ENCODE measurements at places on chromosomes 16 and 17. TPM values are rescaled to one million over a fixed set of nuclear protein-coding genes. Genes with fewer than 3 reads are reported as not detected.

Gene MYO15B
- total RNA-seq: 15.9 TPM

Gene CES1
- total RNA-seq: not detected

Gene PPY
- not detected for total RNA-seq

Gene FAM171A2
- total RNA-seq: 14.8 TPM

DNA sequence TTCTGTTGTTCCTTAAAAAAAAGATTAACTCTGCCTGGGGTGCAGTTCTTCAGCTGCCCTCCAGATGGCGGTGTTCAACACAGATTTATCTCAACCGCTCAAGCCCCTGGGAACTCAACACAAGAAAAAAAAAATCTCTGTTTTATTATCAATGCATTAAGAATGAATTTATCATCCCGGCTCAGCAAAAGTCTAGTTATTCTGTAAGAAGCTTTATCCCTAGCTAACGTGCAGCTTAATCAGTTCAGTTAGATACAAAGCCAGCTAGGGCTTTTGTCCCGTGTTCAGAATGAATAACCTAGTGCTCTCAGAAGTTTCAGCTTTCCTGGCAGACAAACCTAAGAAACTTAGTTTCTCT lies 475.9 kb upstream of the CCL2 start:
- no peak overlapping the region for H3K4me3 ChIP-seq
- no peak for DNase-seq
- no peaks in the 10 kb centered on the region for H3K36me3 ChIP-seq
- H3K27ac ChIP-seq: no peak overlapping the region
- no peaks in the 10 kb centered on the region for H3K4me1 ChIP-seq

- peaks cover 4% of the 10 kb centered on the region for H3K4me1 ChIP-seq
- H3K36me3 ChIP-seq: no peaks in the 10 kb centered on the region
- H3K27me3 ChIP-seq: no peaks in the 10 kb centered on the region
- H3K4me3 ChIP-seq: no peak overlapping the region
These were observed 663 bp downstream of the CYB5D1 start for GRCh38 chr17:7858522-7858810.

- peaks cover 14% of the 10 kb centered on the region for H3K4me1 ChIP-seq
- no peak overlapping the region for H3K4me3 ChIP-seq
- DNase-seq: peak; percentile 92
- H3K27ac ChIP-seq: peak overlapping the region; percentile 63
These were observed 34.7 kb downstream of the ADCY7 start for GRCh38 chr16:50300942-50301625.

DNA sequence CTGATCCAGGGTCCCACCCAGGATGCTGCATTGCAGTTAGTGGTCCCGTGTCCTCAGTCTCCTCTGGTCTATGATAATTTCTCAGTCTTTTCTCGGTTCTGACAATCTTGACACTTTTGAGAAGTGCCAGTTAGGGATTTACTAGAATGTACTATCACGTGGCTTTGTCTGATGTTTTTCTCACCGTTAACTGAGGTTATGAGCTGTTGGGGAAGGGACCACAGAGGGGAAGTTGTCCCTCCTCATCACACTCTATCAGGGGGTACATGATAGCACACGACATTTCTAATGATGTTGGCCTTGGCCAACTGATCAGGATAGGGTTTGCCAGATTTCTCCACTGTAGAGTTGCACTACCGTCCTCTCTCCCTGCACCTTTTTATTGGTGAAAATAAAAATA lies 250.9 kb upstream of the SDK2 start:
- no peak overlapping the region for H3K27ac ChIP-seq
- DNase-seq: no peak
- peaks cover 54% of the 10 kb centered on the region for H3K27me3 ChIP-seq
- no peak overlapping the region for H3K4me3 ChIP-seq
- H3K36me3 ChIP-seq: peaks cover 1% of the 10 kb centered on the region
- no peaks in the 10 kb centered on the region for H3K4me1 ChIP-seq

DNA sequence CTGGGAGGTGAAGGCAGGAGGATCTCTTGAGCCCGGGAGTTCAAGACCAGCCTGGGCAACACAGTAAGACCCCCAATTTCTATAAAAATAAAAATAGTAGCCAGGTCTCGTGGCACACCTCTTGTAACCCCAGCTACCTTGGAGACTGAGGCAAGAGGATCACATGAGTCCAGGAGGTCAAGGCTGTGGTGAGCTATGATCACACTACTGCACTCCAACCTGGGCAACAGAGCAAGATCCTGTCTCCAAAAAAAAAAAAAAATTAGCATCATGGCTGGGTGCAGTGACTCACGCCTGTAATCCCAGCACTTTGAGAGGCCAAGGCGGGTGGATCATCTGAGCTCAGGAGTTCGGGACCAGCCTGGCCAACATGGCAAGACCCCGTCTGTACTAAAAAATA lies 6.7 kb upstream of the CBX2 start:
- H3K4me3 ChIP-seq: no peak overlapping the region
- H3K27ac ChIP-seq: no peak overlapping the region
- peak; percentile 9 for DNase-seq
- peaks cover 20% of the 10 kb centered on the region for H3K27me3 ChIP-seq
- no peaks in the 10 kb centered on the region for H3K4me1 ChIP-seq

DNA sequence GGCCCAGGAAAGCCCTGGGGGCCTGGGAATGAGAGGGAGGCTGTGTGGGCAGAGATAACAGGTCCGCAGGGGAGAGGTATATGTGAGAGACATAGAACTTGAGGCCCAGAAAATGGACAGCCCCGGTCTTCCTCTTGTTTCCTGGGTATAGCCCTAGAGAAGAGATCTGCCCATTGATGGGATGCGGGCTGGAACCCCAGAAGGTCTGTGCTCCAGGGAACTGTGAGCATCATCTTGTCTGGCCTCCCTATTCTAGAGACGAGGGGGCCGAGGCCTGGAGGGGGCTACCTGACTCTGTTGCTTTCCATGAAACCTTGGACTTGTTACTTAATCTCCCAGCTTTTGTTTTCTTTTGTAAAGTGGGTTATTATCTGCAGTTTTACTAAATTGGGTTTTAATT lies 53.9 kb downstream of the NKD1 start:
- no peak overlapping the region for H3K27ac ChIP-seq
- no peaks in the 10 kb centered on the region for H3K27me3 ChIP-seq
- peaks cover 41% of the 10 kb centered on the region for H3K4me1 ChIP-seq

Measured in chondrocyte (in vitro differentiated cells).